ENCODE measurements at places on chromosomes 7 and 10.

DNA sequence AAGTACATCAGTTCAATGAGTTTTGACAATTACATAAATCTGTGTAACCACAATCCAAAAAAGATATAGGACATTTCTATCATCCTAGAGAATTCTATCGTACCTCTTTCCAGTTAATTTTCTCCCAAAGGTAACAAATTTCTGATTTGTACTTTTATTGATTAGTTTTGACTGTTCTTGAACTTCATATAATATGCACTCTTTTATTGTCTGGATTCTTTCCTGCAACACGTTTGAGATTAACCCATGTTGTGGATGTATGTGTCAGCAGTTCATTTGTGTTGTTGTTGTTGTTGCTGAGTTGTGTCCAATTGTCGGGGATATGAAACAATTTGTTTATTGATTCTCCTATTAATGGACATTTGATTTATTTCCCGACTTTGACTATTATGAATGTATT is 145.9 kb upstream of the WDR11 start:
- DNase-seq = no peak

- DNase-seq = no peak
Observed at GRCh38 chr7:45484094-45484493, 90.1 kb upstream of the ADCY1 start.

DNA sequence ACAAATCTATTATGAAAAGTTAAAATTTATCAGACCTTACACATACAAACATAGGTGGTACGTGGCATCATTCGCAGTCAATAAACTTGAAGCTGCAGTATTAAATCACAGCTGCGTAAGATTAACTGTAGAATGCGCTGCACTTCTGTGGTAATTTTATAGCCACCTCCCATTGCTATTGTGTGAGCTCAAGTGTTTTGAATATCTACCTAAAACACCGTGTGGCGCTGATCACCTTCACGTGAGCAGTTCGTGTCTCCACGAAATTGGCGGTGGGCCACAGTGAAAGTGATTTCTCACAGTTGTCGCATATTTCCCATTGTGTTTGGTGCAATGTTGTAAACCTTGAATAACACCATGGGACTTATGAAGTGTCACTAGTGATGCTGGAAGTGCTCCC is 102.8 kb downstream of the PLPP4 start:
- no peak for DNase-seq

GRCh38 chr10:88271761-88272543 is 311.2 kb downstream of the RNLS start:
- DNase-seq = no peak

DNA sequence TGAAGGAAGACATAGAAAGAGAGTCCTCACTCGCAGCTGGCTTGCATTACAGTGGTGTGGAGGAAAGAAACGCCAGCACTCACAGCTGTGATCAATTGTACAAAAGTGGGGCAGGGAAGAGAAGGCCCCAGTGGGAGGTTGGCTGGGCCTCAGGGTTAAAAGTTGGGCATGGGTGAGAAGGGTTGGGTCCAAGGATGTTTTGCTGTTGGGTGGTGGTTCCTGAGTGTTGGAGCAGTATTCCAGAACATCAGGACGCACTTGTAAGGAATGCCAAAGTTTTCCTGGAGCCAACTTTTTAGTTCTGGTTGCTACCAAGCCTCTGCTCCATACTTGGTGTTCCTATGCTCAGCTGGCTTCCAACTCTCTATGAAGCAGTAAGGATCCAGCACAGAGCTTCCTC is 55.4 kb upstream of the MKRN1 start:
- no peak for DNase-seq

DNA sequence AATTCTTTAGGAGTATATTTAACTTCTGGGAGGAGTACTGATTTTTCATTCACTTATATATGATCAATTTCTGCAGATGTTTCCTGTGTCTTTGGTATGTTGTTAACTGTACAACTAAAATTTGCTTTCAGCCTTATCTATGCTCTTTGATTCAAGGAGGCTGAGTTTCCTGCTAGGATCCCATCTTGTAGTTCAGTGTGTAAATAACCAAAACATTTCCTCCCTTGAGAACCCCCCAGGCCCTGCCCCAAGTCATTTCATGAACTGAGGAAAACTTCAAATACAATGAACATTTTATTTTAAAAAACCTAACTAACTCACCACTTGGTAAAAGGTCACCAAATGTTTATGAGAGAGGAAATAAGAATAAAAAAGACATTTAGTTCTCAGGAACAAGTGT is 55.5 kb downstream of the VWA2 start:
- DNase-seq = no peak

GRCh38 chr7:30406664-30407425 is 71.7 kb downstream of the NOD1 start:
- no peak for DNase-seq

- no peak for DNase-seq
Observed at GRCh38 chr7:98286701-98287485, 5.4 kb downstream of the BRI3 start.

DNA sequence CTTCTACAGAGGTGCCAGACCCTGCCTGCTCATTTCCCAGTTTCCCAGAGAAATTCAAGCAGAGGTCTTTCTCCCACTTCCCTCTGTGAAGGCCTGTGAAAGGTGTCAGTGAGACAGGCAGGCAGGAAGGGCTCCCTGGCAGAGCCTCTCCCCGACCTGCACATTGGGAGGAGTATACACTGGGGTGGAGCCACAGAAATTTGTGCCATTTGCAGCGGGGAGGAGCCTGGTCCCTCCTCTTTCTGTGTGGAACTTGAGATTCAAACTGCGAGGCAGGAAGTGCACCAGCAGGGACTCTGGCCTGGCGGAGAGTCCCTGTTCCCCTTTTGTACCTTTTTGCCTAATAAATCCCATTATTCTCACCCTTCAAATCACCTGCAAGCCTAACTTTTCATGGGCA is 54.6 kb upstream of the OPN4 start:
- DNase-seq = no peak

DNA sequence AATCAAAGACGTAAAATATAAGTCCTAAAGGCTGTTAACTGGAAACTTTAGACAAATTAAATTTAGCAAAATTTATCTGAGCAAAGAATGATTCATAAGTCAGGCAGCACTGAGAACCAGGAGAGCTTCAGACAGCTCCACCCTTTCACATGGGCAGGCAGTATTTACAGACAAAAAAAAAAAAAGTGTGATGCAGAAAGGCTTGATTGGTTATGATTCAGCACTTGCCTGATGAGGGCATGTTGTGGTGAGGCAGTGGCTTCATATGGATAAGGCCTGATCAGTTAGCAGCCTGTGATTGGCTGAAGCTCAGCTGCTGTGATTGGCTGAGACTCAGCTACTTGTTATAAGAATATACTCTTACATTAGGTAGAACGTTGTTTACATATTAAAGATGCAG is 495.4 kb upstream of the POM121L12 start:
- DNase-seq = no peak

DNA sequence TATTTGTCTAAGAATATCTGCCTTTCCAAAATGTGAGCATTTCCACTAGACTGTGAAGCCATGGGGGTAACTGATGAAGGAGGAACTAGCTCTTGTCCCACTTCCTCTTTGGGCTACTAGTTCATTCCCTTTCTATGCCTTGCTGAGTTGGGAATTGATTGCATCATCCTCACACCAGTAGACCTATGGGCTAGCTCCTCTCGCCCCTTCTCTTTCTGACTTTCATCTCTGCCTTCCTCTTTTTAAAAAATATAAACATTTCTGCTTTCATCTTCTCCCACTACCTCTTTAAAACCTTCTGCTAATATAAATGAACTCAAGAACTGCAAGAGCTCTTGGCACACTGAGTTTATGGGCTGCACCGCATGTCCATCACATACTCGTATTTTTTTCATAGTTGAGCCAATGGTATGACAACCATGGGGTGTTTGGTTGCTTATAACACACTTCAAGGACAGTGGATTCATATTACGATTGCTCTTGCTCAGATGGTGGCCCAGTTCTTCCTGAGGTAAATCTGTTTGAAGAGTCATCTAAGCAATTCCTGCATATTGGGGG is 182.0 kb downstream of the REEP3 start:
- DNase-seq = no peak

- DNase-seq = no peak
Observed at GRCh38 chr7:74032191-74032490, 4.2 kb downstream of the ELN start.

- no peak for DNase-seq
Observed at GRCh38 chr7:22339725-22340390, 17.1 kb downstream of the RAPGEF5 start.

GRCh38 chr7:8379264-8379663 is 54.1 kb upstream of the NXPH1 start:
- DNase-seq = no peak

DNA sequence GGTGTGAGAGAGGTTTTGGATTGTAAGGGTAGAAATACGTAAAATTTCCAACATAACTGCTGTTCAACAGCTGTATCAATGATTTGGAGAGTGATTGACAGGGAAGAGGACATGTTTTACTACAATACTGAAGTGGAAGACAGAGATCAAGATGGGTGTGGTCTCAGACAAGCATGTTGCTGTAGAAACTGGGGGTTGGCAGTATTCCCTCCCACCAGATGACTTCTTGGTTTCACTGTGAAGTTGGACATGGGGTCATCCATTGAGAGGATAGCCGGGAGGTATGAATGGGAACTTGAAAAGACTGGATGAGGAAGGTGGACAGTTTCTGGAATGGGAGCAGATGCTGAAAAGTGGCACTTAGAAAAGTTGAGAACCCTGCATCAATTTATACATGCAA is 95.3 kb upstream of the HDAC9 start:
- no peak for DNase-seq

- no peak for DNase-seq
Observed at GRCh38 chr7:1787681-1788235, 117.7 kb downstream of the ELFN1 start.

DNA sequence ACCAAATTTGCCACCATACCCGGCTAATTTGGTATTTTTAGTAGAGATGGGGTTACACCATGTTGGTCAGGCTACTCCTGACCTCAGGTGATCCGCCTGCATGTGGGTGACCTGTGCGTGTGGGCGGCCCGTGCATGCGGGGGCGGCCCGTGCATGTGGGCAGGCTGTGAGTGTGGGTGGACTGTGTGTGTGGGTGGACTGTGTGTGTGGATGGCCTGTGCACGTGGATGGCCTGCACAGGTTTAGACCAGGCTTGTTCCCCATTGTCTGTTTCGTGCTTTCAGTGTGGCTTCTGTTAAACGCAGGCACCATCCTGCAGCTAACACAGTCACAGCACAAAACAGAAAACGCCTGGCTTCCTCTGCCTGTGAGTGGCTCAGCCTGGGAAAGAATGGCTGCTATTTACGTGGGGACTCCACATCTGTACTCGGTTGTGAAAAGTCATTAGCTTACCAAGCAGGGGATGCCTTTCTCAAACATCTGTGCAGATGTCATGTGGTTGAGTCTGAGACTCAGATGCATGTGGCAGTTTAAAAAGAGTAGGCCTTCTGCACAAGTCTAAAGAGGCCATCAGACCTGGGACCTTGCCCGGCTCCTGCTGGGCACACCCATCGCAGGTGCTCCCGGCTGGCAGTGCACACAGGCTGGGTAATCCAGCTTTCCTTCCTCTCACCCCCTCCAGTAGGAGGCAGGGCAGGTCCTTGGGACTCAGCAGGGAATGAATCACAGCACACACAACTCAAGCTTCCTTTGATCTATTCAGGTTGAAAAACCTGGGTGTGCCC is 91.6 kb downstream of the COBL start:
- DNase-seq = no peak

DNA sequence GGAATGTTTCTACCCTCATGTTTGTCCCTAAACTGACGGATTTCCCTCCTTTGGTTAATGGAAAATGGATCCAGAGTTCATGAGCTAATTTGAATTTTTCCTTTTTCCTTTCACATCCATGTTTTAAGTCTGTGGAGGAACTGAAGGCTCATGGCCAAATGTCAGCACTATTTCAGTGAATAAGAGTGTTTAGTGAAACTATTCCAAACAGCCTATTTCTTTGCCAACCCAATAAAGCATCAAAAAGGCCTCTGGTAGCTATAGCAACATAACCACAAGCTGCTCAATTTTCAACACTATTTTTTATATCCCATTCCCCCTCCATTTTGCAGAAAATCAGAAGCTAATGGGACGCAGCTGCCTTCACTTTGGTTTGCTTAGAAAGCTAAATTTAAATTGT is 1454.1 kb downstream of the GATA3 start:
- DNase-seq = no peak

- no peak for DNase-seq
Observed at GRCh38 chr7:5525271-5526099, 101.9 kb upstream of the TNRC18 start.

DNA sequence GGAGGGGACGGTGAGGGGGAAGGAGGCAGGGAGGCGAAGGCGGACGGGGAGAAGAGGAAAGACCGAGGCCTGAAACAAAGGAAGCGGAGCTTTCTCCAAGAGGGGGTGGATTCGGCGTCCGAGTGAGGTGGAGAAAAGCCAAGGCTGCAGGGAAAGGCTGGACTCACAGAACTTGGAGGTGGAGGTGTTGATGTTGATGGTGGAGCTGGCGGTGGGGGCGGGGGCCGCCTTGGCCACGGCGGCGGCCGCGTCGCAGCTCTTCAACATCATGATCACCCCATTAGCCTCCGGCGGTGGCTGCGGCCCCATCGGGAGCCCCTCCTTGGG is 578 bp downstream of the CACUL1 start:
- no peak for DNase-seq

DNA sequence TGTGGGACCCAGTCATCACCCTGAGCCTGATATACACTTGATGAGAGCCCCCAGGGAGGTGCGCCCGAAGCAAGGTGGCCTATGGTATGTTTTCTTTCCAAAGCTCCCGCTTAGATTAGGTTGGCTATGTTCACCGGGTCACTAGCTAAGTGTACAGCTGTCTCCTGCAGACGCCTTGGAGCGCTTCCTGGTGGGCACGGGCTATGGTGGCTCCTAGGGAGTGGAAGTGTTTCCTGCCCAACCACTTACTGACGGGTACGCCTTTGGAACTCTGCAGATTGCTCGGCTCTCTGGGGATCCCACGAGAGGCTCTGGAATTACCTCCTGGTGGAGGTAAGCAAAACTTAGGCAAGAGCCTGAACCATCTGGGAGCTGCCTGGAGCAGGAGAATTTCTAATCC is 83.6 kb upstream of the CXCL12 start:
- no peak for DNase-seq

- no peak for DNase-seq
Observed at GRCh38 chr10:71255808-71256660, 43.7 kb downstream of the UNC5B start.

DNA sequence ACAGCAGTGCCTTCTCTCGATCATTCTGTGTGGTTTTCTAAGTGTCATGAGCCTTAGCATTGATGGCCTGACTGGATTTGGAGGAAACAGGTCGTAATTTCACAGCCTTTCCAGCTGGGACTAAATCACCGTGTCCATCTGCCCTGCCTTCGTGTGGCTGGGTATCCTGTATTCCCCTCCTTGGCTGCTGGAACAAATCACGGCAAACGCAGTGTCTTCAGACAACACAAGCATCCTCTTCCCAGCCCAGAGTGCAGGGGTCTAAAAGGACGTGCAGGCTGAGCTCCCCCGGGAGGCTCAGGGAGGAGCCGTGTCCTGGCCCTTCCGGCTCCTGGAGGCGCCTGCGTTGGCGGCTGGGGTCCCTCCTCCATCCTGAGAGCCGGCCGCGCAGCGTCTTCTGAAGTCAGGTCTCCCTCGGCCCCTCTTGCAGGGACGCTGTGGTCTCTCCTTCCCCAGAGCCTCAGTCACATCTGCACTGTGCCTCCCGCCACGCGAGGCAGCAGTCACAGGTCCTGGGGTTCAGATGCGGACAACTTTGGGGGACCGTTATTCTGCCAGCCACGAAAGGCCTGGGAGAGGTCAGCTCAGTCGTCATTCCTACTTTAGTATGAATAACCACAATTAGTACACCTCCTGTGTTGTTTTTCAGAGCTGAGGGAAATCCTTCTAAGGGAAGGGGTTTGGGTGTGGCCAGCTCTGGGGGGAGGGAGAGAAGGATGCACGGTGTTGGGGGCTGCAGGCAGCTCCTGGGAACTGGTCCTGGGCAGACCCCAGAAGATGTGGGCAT is 41.1 kb downstream of the FAM20C start:
- DNase-seq = no peak

Data from stimulated activated CD8-positive, alpha-beta memory T cell treated with anti-CD3 and anti-CD28 coated beads, Interleukin-15, amount 100 ng/mL, for 24 hours (primary cell).